Adrenal gland (tissue), 19 donors: ENCODE measurements at places on chromosomes 3 and 15. TPM values are rescaled to one million over a fixed set of nuclear protein-coding genes. Genes with fewer than 3 reads are reported as not detected.

The TM4SF4 gene
- 1.0 TPM for total RNA-seq

The DZIP1L gene
- total RNA-seq: 7.2 TPM

The THPO gene
- total RNA-seq: 0.11 TPM

The EHHADH gene
- total RNA-seq: 6.3 TPM

DNA sequence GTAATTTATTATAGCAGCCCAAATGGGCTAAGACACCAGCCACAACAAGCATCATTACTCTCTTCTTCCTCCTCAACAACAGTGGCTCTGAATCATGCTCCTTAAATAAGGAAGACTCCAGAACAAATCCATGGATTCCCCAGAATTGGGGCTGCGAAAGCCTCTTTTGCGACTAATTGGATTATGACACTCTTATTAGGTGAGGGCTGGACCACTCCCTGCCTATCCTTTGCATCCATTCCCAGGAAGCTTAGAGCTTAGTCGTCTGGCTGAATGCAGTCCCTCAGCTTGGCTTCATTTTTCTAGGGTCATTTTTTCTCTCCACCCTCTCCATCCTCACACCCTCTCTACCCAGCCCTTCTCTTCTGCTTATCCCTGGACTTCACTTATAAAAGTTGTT is 227.7 kb downstream of the ZNF621 start:
- DNase-seq: no peak

- DNase-seq: no peak
Observed at GRCh38 chr15:40118473-40118872, 9.8 kb upstream of the BMF start.

DNA sequence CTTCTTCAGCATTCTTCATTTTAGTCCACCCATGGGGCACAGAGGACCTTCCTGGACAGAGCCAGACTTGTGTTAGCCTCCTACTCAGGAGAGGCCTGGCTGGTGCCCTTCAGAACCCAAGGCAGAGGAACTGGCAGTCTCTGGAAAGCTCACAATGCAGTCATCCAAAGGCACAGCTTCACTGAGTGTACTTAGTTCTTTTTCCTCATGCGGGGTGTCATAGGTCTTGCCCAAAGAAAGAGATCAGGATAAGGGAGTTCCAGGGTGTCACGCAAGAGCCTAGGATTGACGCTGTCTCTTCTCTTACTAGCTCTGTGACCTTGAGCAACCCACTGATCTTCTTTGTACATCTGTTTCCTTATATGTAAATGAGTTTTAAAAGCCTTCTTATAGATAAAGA is 58.7 kb downstream of the CD200 start:
- DNase-seq: no peak

- no peak for DNase-seq
Observed at GRCh38 chr15:71003319-71003718, 110.7 kb downstream of the LRRC49 start.
